CD8-positive, alpha-beta memory T cell (primary cell): ENCODE measurements at places on chromosomes 1 and 21. TPM values are rescaled to one million over a fixed set of nuclear protein-coding genes. Genes with fewer than 3 reads are reported as not detected.

DNA sequence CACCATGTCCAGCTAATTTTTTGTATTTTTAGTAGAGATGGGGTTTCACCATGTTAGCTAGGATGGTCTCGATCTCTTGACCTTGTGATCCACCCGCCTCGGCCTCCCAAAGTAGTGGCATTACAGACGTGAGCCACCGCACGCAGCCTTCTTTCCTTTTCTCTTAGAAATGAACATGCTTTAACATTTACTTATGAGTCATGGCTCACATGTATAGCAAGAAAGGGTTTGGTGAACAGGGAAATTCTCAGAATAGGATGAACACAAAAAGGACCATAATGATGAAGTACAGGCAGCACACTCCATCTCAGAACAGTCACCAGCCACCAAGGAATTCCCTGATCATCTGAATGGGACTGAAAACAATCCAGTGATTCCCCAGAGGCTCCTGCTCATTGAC is 9.4 kb upstream of the VAMP4 start:
- H3K27ac ChIP-seq, result no peak overlapping the region
- H3K36me3 ChIP-seq, result no peaks in the 10 kb centered on the region
- no peak overlapping the region for H3K4me3 ChIP-seq
- H3K4me1 ChIP-seq, result no peaks in the 10 kb centered on the region
- no peaks in the 10 kb centered on the region for H3K27me3 ChIP-seq

GRCh38 chr1:150777544-150777943 is 12.0 kb upstream of the CTSS start:
- H3K4me3 ChIP-seq, result no peak overlapping the region
- no peak for DNase-seq
- H3K4me1 ChIP-seq, result no peaks in the 10 kb centered on the region
- H3K36me3 ChIP-seq, result no peaks in the 10 kb centered on the region
- no peak overlapping the region for H3K27ac ChIP-seq

DNA sequence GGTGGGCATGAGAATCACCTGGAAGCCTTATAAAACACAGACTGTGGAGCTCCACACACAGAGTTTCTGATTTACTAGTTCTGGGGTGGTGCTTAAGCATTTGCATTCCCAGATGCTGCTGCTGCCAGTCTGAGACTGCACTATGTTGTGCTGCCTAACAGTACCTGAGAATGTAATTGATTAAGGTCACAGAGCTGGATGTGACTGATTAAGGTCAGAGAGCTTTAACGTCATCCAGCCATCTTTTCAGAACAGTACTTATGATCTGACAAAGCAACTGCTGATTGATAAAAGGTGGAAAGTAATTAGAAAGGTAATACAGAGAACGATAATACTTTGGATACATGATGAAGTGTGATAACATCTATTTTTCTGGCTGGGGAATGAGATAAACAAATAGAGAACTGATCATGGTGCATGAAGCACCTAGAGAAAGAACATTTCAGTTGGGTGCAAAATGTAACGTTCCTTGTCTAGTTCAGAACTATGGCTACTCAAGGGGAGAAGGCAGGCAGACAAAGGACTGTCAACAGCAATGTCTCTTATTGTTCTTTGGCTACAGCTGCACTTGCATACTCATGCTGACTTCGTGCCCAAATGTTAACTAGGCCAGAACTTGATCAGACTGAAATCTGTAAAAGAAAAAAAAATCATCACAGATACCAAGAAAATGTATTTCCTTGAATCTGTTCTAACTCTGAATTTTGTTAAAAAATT is 3.7 kb upstream of the UCK2 start:
- DNase-seq, result no peak
- no peak overlapping the region for H3K4me3 ChIP-seq
- peaks cover 11% of the 10 kb centered on the region for H3K4me1 ChIP-seq
- H3K36me3 ChIP-seq, result no peaks in the 10 kb centered on the region

- H3K4me3 ChIP-seq, result no peak overlapping the region
- no peaks in the 10 kb centered on the region for H3K4me1 ChIP-seq
- no peak for DNase-seq
- H3K27me3 ChIP-seq, result no peaks in the 10 kb centered on the region
- no peaks in the 10 kb centered on the region for H3K36me3 ChIP-seq
- H3K27ac ChIP-seq, result no peak overlapping the region
Measured at GRCh38 chr1:177246710-177247580, 76.2 kb downstream of the BRINP2 start.

IL20 gene
- not detected for total RNA-seq
